ENCODE measurements at places on chromosomes 3 and 15.

DNA sequence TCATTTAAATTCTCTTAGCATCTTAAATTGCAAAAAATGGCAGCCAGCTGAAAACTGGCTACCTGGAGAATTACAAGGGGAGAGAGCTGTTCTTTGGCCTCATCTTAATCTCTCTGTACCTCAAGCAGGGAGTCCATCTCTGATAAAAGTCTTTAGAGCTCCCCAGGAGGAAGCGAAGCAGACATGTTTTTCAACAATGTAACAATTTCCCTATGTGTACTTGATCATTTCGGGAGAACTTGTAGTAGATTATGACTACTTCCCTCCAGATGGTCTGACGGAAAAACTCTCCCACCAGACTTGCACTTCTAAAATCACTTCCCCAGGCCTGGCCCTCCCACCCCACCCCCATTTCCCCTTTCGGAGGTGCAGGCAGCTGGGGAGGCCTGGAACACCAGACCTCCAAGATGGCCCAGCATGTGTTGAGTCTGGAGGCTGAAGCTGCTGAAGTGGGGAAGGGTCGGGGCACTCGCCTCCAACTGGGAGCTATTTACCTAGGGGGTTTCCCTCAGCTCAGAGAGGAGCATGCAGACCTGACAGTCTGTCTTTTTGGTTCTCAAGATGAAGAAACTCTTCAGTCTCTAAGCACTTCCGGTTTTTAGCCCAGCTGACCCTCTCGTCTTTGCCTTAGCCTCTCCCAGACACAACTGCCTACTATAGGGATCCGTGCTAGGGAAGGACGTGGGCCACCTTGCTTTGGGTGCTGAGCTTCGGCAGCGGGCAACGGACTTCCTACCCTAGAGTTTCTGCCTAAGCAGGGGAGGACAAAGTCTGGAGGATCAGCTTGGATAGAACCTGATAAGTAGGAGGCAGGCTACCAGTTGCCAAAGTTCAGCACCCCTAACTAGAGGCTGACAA, 164.0 kb upstream of the TBL1XR1 start:
- no peak for DNase-seq

- no peak for DNase-seq
Observed at GRCh38 chr15:85443046-85443445, 62.6 kb downstream of the AKAP13 start.

DNA sequence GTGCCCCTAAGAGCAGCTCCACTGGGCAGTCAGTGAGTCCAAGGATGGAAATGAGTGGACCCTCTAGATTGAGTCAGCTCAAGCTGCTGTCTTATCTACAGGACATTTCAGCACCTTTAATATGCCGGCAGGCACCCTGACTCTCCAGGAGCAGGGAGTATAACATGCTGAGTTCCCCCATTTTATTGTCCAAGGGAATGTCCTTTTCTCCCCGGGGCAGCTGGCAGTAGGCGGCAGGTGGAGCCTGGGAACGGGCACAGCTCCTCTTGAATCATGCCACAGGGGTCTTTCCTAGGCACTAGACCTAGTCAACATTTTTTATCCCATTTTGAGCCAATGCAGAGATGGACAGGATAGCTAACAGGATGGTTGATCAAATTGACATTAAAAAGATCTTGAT, 14.8 kb downstream of the WNT7A start:
- no peak for DNase-seq

GRCh38 chr3:78112291-78113010, 1072.6 kb downstream of the ROBO2 start:
- no peak for DNase-seq

DNA sequence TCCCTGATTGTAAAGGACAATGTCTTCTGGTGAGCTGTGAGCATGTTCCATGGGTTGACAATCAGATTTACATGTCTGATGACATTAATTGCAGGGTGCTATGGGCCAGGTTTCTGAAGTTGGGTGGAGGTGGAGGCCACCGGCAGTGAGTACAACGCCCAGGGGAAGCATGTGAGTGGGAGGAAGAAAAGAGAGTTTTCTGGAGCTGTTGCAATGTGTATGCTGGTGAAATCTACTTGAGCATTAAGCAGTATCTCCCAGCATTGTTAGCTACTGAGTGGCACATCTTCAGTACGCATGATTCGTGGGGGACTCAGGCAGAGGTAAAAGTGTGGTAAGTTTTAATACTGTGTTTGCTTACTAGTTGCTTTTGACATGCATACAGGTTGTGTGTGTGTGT, 26.6 kb downstream of the TMEM45A start:
- DNase-seq: no peak

DNA sequence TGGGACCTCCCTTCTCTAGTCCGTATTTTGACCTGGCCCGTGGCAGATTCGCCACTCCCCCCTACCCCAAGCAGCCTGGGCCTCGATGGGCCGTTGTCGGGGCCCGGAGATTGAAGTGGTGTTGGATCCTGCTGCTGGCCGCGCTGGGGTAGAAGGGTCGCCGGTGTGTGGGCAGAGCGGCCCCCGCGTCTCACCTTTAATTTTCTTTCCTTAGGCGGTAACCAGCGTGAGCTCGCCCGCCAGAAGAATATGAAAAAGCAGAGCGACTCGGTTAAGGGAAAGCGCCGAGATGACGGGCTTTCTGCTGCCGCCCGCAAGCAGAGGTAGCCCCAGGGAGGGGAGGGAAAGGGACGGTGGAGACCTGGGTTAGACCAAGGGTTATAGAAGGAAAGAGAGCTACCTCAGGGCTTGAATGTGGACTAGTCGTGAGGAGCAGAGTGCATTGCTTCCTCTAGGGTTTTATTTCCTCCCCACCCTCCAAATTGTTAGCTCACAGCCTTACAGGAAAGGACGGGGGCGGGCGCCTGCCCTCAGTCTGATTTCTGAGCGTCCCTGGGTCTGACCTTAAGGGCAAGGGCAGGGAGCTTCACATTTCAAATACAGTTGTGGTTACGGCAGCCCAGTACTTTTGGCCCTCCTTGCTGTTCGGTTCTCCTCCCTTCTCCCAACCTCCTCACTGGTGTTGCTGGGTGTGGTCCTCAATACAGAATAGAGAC, 799 bp downstream of the SERF2 start:
- DNase-seq: no peak

DNA sequence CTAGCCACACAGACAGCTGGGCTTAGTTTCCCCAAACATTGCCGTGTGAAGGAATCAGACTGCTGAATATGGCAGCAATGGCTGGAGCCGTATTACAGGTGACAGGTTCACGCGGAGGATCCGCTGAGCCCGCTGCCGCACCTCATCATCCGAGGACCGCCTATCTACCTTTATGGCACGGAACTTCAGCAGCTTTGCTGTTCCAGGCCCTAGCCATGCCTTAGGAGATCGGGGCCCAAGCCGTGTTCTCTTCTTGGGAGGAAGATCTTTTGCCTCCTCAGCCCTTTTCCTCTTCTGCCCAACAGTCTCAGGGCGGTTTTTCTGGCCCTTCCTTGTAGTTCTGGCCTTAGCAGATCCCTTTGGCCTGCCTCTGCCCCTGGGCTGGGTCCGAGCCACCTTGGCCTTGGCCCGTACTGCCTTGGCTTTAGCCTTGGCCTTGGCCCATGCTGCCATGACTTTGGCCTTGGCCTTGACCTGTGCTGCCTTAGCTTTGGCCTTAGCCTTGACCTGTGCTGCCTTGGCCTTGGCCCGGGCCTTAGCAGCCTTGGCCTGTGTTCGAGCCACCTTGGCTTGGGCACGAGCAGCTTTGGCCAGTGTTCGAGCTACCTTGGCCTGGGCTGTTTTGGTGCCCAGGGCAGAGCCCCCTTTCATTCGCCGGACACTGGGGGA, 3.2 kb downstream of the CCDC71 start:
- DNase-seq: no peak

DNA sequence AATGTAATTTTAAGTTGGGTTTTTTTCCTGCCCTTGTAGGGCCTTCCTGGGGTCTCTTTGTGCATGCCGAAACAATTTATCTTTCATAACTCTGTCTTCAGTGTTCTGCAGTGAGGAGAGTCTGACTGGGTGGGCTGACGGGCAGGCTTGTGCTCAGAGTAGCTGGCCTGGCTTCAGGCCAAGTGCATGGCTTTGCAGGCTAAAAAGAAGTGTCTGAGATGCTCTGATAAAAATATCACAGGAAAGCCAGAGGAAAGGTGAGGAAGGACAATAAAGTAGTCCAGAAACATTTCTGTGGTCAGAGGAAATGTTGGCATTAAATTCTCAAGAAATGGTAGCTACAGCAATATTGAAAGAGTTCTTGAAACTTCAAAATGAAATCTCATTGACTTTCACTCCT, 25.5 kb downstream of the ST3GAL6 start:
- DNase-seq: no peak

GRCh38 chr15:69060744-69061143, 46.2 kb downstream of the NOX5 start:
- DNase-seq: no peak

- DNase-seq: no peak
Observed at GRCh38 chr3:73658227-73658626, 33.5 kb upstream of the PDZRN3 start.

GRCh38 chr3:127791221-127791913, 30.9 kb downstream of the MGLL start:
- DNase-seq: no peak

DNA sequence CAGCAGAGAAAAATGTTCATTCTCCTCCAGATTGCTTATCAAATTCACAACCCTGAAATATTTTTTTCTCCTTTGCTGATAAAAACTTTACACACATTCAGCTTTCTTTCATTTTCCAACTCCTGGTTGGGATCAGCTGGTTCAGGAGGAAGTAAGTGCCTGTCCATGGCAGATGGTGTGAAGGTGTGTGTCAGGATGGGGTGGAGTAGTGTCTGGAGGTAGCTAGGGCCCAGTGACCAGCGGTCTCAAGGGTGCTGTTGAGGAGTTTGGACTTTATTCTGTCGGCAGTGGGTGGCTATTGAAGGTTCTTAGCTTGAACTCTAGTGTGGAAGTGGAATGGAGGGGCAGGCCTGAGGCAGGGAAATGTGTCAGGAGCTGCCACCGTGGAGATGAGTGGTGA, 46.9 kb upstream of the PTPN23 start:
- no peak for DNase-seq

- no peak for DNase-seq
Observed at GRCh38 chr3:193711964-193712598, 119.1 kb downstream of the OPA1 start.

GRCh38 chr3:123156276-123156995, 45.3 kb upstream of the SEC22A start:
- DNase-seq: no peak

GRCh38 chr15:42048080-42048820, 27.4 kb upstream of the PLA2G4E start:
- no peak for DNase-seq

GRCh38 chr3:162489853-162490252, 993.2 kb downstream of the OTOL1 start:
- no peak for DNase-seq

DNA sequence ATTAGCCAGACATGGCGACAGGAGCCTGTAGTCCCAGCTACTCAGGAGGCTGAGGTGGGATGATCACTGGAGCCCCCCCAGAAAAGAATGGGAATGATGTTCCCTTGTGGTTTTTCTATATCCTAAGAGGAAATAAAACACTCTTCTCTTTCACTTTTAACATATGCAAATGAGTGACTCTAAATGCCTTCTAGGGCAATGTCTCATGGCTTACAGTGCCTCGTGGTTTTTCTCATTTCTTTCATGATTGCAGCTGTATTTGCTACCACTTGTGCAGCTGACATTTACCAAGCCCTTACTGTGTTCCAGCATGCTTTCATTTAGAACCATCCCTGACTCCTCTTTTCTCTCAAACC, 26.4 kb downstream of the STOML1 start:
- DNase-seq: no peak

GRCh38 chr3:41652931-41653330, 309.0 kb downstream of the ULK4 start:
- DNase-seq: no peak

DNA sequence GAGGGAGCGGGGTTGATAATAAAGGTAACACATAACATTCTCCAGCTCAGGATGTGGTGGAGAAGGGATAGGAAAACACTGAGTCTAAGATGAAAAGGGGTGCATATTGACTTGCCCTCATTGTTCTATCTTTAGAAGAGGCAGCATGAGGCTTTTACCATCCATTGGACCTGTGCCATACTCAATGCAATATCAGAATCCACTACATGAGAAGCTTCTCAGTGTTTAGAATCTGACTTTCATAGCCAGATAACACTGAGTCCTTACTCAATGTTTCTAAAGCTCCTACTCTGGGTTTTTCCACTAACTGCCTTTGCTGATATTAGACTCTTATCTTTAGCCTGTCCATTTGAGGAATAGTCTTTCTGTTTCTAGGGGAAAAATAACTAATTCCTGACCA, 24.3 kb upstream of the GADL1 start:
- DNase-seq: no peak

DNA sequence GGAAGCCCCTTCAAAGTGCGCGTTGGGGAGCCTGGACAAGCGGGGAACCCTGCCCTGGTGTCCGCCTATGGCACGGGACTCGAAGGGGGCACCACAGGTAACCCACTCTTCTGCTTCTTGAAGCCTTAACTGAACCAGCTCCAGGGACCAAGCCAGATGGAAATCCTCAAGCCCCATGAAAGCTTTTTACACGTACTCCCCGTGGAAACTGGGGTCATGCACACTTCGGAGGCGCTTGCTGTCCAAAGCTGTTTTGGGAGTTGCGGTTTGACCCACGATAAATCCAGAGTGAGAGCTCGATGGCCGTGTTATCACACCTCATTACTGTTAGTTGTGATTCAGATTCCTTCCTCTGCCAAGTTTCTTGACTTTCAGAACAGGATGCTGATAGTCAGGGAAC, 47.5 kb downstream of the DNASE1L3 start:
- DNase-seq: no peak

DNA sequence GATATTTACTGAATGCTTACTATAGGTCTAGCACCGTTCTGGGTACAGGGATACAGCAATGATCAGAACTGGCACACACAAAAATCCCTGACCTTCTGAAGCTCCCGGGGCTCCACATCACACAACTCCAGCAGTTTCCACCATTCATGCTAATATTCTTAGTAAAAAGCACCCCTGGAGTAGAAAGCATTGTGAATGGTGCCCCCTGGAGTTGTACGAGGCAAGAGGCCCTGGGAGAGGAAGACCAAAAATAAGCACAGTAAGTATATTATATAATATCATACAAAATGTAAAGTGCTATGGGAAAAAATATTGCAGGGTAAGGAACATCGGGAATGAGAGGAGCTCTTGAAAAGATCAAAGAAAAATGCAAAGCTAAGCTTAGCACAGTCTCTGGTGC, 790 bp upstream of the SRGAP3 start:
- DNase-seq: no peak

- peak; percentile 82 for DNase-seq
Observed at GRCh38 chr3:52253314-52254304, 8.1 kb downstream of the PPM1M start.

GRCh38 chr3:100517276-100517675, 24.9 kb downstream of the TMEM45A start:
- no peak for DNase-seq

GRCh38 chr15:26073430-26074333, 210.6 kb upstream of the ATP10A start:
- peak; percentile 26 for DNase-seq

DNA sequence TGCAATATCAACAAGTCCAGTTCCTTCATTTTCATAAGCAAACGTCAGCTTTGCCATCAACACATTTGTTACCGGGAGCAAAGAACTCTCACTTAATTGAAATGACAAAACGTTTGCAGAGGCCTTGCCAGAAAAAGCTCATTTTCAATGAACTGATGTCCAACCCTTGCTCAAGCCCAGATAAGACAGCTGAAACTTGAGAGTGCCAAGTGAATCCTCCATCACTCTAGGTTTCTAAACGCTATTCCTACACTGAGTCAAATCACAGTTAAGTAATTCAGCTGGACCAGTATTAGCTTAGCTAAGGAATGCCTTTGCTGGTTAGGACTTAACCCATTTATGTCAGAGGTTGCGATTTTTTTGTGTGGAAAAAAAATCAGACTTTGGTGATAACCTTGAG, 11.5 kb downstream of the CHSY1 start:
- no peak for DNase-seq
